ENCODE measurements at places on chromosomes 2 and 18.

DNA sequence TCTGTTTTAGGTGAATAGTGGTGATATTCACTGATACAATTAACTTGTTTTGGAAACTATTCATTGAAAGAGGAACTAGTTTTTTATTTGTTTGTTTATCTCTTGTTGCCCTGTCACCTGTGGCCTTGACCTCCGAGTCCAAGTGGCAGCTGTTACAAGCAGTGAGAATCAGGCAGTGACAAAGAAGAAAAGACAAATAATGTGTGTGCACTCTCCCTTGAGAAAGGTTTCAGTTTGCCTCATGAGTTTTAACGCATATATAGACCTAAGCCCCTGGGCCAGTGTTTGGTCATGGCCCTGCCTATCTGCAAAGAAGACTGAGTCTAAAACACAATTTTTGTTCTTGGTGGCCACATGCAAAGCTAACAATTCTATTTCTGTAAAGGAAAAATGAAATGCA lies 15.3 kb downstream of the KYNU start:
- no peak for DNase-seq

- DNase-seq, result no peak
Observed at GRCh38 chr2:71813807-71814470, 333.7 kb downstream of the CYP26B1 start.

DNA sequence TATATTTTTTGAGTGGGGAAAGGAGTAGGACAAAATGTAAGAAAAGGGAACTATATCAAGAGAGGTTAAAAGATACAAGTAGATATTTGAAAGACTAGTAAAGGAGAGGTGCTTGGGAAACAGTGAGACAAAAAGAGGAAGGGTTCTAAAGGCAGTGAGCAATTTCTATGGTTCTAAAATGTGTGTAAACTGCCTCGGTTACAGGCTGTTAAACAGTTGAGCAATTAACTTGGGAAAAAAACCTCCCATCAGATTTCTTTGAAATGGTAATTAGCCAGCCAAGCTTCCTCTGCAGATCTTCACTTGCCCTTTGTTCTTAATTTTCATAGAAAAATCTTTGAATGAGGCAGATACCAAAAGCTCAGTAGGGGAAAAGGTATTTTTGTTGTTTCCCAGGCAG lies 238.7 kb upstream of the KCNH7 start:
- DNase-seq, result no peak

GRCh38 chr2:170227951-170228350 lies 50.0 kb downstream of the MYO3B start:
- DNase-seq, result no peak

- no peak for DNase-seq
Observed at GRCh38 chr2:177078855-177079254, 133.7 kb upstream of the HNRNPA3 start.

DNA sequence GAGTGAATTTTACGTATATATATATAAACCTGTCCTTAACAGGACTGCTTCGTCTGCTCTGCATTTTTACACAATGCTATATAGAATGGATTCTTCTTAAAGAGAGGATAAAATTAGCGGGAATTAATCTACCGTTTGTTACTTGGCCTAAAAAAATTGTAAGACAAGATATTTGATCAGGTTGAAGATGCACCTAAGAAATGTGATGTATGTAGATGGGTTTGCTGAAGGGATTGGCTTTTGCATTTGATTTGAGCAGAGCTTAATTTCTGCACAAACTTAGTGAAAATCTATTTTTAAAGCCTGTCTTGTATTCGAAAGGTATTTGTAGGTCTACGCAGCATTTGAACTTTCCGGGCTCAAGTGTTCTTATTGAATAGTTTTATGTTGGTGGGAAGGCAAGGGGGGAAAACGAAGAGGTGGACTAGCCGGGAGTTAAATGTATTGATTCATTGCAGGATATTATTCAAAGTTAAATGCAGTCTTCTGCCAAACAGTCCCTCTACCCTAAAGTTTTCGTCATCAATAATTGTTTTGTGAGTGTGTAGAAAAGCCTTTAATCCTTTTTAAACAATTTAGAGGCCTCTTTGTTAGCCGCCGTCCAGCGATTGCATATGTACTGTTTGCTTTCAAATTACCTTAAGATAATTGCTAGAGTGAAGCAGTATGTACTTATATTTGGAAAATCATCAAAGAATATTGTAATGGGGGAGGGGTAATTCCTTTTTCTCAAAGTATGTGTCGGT lies 1.2 kb downstream of the PPP1CB start:
- no peak for DNase-seq

GRCh38 chr2:234363011-234363487 lies 133.8 kb downstream of the ARL4C start:
- DNase-seq, result no peak

DNA sequence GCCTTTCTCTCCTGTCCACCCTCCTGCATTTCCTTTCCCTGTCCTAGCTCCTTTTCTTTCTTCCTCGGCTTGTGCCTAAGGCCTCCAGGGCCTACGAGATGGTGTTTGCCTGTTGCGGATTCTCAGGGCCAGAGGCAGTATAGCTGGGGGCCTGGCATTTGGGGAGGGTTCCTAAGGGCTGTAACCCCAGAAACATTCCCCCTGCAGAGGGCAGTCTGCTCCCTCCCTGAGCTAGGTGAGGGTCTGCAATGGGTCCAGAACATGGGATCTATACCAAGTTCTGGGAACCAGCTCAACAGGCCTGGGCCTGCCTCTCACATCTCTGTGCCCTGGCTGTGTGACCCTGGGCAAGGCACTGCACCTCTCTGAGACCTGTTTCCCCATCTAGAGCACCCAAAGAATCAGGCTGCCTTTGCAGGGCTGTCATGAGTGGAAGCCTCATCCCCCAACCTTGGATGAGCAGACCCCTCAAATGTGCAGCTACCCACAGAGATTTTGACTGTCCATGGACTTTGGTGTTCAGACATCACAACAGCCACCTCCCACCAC lies 97.5 kb downstream of the GLI2 start:
- no peak for DNase-seq

- no peak for DNase-seq
Observed at GRCh38 chr2:203859030-203859789, 8.4 kb upstream of the CTLA4 start.

DNA sequence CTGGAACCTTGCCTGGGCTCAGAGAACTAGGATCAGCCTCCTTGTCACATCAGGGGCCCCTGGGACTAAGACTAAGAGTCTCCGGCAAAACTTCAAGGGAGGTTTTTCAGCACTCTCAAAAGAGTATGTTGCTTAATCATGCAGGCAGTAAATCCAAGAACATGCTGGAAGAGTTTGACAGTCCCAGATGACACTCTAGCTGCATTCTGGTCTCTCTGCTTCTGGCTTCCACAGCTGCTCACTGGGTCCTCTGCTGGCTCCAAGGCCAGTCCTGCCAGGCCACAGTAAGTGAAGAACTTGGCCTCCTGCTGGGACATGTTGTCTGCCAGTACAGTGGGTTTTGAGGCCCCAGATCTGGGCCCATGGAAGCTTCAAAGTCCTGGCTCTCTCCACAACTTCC lies 45.2 kb upstream of the IL1RL1 start:
- DNase-seq, result no peak

DNA sequence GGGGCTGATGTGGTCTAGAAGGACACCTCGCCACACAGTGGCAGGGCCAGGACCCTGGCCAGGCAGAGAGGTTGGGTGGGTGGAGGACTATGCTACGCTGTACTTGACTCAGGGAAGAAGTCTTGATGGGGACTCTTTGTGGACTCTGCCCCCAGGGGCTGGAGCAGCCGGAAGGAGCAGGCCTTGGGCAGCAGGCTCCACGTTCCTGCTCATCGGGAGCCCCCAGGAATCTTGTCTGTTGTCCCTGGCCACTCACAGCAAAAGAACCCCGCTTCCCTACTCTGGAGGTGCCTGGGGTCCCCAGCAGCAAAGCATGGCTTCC lies 79.0 kb downstream of the POLR1A start:
- DNase-seq, result no peak

GRCh38 chr2:68000170-68000825 lies 62.5 kb downstream of the C1D start:
- DNase-seq, result no peak

DNA sequence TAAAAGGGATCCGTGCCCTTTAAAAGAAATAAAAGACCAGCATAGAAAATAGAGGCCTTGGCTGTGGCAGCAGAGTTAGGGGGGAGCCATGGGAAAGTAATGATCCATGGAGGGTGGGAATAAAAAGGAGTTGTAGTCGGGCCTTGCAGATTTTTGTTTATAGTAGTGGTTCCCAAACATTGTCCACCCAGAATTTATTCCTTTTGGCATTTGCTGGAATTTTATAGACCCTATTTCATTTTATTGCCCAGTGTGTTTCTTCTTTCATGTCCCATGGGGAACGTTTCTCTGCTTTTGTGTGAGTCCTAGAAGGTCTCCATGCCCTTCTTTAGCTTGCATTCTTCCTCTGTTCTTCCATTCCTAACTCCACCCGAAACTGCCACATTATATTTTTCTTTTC lies 222.2 kb downstream of the LTBP1 start:
- no peak for DNase-seq

- no peak for DNase-seq
Observed at GRCh38 chr2:232103140-232103737, 141.7 kb downstream of the DIS3L2 start.

DNA sequence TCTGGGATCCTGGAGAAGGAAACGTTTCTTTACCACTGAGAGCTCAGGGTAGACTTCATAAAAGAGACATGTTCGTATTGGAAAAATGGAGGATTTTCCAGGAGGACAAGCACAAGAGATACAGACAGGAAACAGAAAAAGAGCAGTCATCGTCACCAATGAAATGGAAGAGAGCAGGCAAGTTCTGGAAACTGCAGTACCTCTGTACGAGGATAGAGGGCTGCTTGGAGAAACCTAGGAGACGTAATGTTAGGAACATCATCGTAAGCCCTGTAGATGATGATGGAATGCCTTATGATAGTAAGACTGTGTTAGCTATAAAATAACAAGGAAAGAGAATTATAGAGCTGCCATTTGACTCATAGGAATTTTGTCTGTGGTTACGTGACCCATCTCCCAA lies 121.1 kb upstream of the KLHL14 start:
- no peak for DNase-seq

GRCh38 chr2:5442736-5443135 lies 249.4 kb upstream of the SOX11 start:
- DNase-seq, result no peak
